ENCODE measurements at places on chromosomes 4 and X.

DNA sequence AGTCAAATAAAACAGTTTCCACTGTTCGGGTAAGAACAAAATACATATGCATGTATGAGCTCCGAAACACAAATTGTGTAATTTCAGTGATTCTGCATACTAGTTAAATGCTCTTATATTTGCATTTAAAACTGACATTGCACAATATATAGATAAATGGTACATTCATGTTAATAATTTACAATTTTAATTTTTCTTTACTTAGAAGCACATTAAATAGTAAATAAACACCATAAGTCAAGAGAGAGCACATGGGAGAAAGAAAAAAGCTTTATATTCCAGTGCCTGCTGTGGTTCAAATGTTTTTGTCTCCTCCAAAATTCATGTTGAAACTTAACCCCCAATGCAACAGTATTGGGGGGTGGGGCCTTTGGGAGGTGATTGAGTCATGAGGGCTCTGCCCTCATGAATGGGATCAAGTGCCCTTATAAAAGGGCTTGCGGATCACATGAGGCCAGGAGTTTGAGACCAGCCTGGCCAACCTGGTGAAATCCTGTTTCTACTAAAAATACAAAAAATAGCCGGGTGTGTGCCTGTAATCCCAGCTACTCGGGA lies 322.9 kb downstream of the BCOR start:
- ATAC-seq, result no peak

DNA sequence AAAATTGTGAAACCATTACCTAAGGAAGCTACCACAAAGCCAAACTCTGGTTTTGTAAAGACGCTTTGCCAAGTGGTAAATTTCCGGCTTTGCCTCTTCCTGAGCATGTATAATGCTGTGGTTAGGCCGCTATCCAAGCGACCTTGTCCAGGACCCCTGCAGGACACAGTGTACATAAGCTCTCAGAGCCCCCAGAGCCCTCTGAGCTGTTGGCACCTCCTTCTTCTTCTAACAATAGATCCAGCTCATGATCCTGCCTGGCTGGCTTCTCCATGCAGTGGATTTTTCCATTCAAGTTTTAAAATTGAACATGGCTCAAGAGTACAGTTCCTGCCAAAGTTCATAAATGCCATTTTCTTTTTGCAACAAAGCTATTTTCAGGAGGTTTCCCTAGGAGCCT lies 326.7 kb downstream of the MAPK10 start:
- ATAC-seq, result no peak

DNA sequence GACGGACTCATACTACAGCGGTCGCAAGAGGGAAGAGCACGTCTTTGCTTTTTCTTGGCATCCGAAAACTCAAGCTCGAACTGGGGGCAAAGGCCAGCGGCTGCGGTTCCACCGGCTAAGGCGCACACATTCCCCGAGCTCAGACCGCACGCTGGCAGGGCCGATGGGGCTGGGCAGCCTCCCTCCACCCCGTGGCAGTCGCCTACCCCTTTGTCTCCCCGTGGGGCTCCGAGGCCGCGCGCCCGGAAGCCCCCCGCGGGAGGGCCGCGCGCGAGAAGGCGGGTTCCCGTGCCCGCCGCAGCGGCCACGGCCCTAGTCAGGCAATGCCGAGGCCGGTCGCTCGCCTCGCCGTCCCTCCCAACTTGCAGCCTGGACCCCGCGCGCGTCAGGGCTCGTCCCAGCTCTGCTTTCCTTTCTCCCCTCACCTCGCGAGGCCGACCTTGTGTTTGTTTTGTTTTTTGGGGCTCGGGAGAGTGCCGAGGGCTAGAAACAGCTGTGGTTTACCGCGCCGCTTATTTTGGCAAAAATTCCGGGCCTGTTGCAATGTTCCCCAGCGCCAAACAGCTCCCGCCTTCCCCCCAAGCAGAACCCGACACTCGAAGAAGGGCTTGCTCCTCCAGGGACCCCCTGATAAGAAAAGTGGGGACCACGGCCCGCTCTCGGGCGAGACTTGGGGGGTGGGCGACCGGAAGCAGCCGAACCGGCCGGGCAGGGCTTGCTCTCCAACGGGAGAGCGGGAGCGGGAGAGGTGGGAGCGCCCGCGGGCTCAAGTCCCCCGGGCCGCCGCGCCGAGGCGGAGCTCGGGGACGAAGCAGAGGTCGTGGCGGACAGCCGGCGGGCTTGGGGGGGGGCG lies 561 bp upstream of the N4BP2 start:
- peak; percentile 2 for ATAC-seq

- no peak for ATAC-seq
Measured at GRCh38 chr4:10075953-10076391, 40.6 kb downstream of the WDR1 start.

- no peak for ATAC-seq
Measured at GRCh38 chr4:14924812-14925344, 77.4 kb upstream of the CPEB2 start.

GRCh38 chr4:155010376-155010775 lies 198.1 kb upstream of the NPY2R start:
- ATAC-seq, result no peak

DNA sequence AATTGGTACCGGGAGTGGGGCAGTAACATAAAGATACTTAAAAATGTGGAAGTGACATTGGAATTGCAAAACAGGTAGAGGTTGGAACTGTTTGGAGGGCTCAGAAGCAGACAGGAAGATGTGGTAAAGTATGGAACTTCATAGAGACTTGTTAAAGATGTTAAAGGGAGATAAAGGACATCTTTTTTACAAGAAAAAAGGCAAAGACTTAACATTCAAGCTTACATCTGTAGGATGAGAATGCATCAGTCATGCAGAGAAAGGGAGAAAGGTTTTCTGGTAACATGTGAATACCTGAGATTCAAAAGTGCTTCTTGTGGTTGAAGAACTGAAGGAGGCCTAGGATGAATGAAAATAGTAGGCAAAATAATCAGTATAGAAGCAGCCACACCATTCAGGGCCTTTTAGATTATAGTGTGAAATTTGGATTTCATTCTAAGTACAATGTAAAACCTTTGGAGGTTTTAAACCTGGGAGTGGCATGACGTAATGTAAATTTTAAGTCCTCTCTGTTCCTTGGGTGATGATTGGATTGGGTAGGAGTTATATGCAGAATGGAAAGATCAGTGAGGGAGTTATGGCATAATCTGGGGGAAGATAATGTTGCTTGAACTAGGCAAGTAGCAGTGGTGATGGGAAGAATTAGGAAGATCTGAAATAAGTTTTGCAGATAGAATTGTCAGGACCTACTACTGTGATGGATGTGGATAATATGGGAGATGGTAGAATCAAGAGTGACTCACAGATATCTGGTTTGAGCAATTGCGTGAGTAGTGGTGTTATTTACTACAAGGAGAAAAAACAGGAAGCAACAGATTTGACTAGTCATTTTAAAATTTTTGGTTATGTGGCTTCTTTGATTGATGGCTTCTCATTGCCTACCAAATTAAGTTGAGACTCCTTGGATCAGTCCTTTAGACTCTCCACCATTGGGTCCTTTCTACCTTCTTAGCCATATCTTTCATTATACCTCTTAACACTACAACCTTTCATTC lies 138.7 kb downstream of the VSIG4 start:
- ATAC-seq, result no peak

Data from activated CD4-positive, CD25-positive, alpha-beta regulatory T cell treated with anti-CD3 and anti-CD28 coated beads, Interleukin-2, amount 50 U/mL, for 24 hours (primary cell).